ENCODE measurements at places on chromosomes 5 and 9. TPM values are rescaled to one million over a fixed set of nuclear protein-coding genes. Genes with fewer than 3 reads are reported as not detected.

- no peak for DNase-seq
Observed at GRCh38 chr9:131167146-131167692, 41.8 kb downstream of the NUP214 start.

- peak; percentile 94 for DNase-seq
Observed at GRCh38 chr5:98772415-98773213, 849 bp upstream of the RGMB start.

- DNase-seq = no peak
Observed at GRCh38 chr9:127119320-127119709, 3.1 kb downstream of the ANGPTL2 start.

- DNase-seq = peak; percentile 92
Observed at GRCh38 chr9:33813712-33814641, 3.0 kb upstream of the UBE2R2 start.

Gene ZNF367
- 18.5 TPM for total RNA-seq

DNA sequence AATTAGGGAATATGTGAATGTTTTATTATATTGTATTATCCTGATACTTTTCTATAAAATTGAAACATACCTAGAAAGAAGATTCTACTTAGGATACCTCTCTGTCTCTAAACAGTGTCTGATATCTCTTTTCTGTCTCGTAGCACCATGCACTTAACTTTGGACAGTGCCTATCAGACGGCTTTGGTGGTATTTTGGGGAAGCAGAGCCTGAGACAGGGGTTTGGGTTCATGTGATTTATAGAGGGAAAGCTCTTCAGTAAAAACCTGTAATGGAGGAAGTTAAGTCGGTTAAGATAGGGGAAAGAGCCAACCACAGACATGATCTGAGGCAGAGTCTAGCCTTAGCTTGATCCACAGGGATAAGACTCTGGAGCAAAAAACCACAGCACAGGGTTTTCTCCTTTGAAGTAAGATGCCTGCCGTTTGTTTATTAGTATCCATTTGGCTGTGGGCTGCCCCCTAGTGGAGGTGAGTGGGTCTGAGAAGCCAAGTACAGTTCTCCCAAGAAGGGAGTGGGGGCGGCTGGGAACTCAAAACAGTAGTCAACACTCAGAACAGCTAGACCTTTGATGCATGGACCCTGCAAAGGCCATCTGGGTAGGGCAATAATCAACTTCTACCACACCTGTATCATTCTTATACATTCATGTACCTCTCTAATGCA, 141.2 kb upstream of the ASTN2 start:
- DNase-seq = peak; percentile 45

GRCh38 chr5:82446809-82447208, 168.7 kb upstream of the RPS23 start:
- DNase-seq = no peak

Gene C9
- not detected for total RNA-seq

DNA sequence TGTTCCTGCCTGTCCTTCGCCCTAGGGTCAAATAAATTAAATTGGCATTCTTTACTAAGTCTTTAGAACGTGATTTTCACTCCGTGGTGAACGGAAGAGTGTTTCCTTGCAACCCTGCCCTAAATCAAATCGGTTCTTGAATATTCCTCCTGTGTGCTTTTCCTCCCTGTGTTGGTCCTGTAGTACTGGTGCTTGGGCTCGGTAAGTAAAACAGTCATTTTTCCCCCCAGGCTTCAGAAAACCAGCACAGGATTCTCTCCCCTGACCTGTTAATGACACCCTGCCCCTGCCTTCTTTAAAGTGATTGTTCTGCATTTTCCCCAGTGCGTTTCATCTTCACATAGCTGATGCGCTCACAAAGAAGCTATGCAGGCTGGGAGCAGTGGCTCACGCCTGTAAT, 96.0 kb downstream of the AK8 start:
- DNase-seq = no peak

DNA sequence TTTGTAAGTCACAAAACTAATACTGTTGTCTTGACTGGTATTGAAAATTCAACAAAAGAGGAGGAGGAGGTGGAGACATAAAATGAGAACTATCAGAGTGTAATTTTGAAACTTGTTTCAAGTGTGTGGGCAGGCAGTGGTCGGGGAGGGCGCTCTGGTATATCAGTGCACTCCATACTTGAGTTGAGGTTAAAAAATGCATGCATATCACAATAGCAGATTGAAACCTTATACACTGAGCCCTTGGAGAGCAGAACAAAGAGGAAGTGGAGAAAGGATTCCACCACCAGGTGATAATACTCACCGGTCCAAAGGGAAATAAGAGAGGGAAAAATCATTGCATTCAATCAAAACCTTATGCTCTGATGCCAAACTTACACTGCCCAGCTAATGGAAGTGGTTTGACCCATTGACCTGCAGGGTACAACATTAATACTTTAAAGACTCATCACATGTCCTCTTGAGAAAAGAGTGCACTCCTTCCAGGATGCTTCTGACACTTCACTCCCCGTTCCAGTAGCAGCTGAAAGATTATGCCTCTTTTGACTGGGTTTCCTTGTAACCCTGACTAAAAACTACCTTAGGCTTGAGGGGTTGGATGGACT, 79.5 kb upstream of the FAM169A start:
- no peak for DNase-seq

Gene RLN2
- total RNA-seq = not detected

DNA sequence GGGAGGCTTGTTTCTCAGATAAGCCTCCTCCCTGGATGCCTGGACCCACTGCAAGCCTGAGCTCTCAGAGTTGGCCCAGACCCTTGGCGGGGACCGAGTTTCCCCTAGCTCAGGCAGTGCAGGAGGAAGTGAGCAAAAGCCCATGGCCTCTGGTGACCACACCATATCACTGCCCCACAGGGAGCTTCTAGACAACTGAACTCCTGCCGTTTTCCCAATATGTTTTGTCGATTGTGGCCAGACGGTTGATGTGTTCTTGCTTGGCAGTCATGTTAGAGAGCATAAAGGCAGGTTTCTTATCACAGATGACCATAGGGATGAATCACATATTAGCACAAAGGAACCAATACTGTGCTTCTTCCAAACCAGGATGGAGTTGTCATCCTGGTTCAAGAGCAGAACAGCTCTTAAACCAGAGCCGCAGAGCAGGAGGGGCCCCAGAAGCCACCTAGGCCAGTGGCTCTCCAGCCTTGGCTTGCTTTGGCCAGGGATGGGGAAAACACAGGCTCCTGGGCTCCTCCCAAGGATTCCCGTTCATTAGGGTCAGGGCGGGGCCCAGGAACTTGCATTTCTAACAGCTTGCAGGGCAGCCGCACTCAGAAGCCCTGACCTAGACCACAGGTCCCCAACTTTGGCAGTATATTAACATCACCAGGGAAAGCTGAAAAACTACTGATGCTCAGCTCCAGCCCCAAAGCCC, 113.1 kb upstream of the TBC1D2 start:
- no peak for DNase-seq

DNA sequence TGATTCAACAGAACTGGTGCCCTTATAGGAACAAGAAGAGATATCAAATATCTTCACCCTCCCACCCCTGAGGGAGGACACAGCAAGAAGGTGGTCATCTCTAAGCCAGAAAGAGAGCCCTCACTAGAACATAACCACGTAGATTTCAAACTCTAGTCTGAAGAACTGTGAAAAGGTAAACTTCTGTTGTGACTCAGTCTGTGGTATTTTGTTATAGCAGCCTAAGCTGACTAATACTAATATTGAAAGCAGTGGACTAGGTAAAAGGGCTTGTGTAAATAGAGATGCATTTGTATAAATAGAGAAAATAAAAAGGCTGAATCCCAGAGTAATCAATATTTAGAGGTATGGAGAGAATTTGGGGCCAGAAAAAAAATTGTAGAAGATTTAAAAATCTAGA, 157.6 kb upstream of the CCNH start:
- DNase-seq = no peak

- DNase-seq = peak; percentile 95
Observed at GRCh38 chr5:38607396-38607795, 51.0 kb upstream of the LIFR start.

- DNase-seq = no peak
Observed at GRCh38 chr5:138371454-138371853, 19.0 kb downstream of the KDM3B start.
